ENCODE measurements at places on chromosomes 2 and 18. TPM values are rescaled to one million over a fixed set of nuclear protein-coding genes. Genes with fewer than 3 reads are reported as not detected.

GRCh38 chr2:69190743-69191404, 177.9 kb downstream of the ANTXR1 start:
- no peak for DNase-seq
- no peaks in the 10 kb centered on the region for H3K4me1 ChIP-seq
- no peak overlapping the region for H3K4me3 ChIP-seq
- H3K27me3 ChIP-seq = no peaks in the 10 kb centered on the region
- no peaks in the 10 kb centered on the region for H3K36me3 ChIP-seq

- H3K4me3 ChIP-seq = no peak overlapping the region
- H3K27ac ChIP-seq = no peak overlapping the region
- H3K36me3 ChIP-seq = no peaks in the 10 kb centered on the region
- no peaks in the 10 kb centered on the region for H3K4me1 ChIP-seq
Measured at GRCh38 chr2:173520918-173521317, 166.2 kb downstream of the CDCA7 start.

DNA sequence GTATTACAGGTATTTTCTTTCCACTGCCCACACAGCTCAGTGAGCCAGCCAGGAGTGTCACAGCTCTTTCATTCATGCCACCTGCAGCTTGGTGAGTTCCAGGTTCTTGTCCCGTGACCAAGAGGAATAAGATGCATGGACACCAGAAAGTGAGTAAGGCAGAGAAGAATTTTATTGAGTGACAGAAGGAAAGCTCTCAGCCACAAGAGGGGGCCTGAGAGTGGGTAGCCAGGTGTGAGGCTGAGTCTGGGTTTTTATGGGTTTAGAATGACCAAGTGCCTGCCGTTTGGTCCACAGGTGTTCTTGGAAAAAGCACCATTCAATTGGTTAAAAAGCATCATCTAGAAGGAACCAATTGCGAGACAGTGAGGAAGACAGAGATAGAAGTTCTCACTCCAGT, 1097.1 kb upstream of the SLC39A10 start:
- DNase-seq = no peak
- no peaks in the 10 kb centered on the region for H3K4me1 ChIP-seq
- no peaks in the 10 kb centered on the region for H3K27me3 ChIP-seq
- no peak overlapping the region for H3K4me3 ChIP-seq
- H3K36me3 ChIP-seq = no peaks in the 10 kb centered on the region
- no peak overlapping the region for H3K27ac ChIP-seq

- DNase-seq = no peak
- H3K4me3 ChIP-seq = no peak overlapping the region
- no peaks in the 10 kb centered on the region for H3K36me3 ChIP-seq
- peaks cover 6% of the 10 kb centered on the region for H3K4me1 ChIP-seq
- H3K27ac ChIP-seq = no peak overlapping the region
Measured at GRCh38 chr2:44939106-44940048, 2.1 kb upstream of the SIX3 start.

- no peak overlapping the region for H3K4me3 ChIP-seq
- no peaks in the 10 kb centered on the region for H3K4me1 ChIP-seq
- no peaks in the 10 kb centered on the region for H3K36me3 ChIP-seq
- no peak overlapping the region for H3K27ac ChIP-seq
- DNase-seq = no peak
Measured at GRCh38 chr2:223735659-223736244, 101.6 kb downstream of the AP1S3 start.

- H3K4me3 ChIP-seq = no peak overlapping the region
- H3K27ac ChIP-seq = no peak overlapping the region
- H3K36me3 ChIP-seq = no peaks in the 10 kb centered on the region
- H3K27me3 ChIP-seq = no peaks in the 10 kb centered on the region
- H3K4me1 ChIP-seq = no peaks in the 10 kb centered on the region
Measured at GRCh38 chr2:107337209-107337898, 451.4 kb upstream of the ST6GAL2 start.

DNA sequence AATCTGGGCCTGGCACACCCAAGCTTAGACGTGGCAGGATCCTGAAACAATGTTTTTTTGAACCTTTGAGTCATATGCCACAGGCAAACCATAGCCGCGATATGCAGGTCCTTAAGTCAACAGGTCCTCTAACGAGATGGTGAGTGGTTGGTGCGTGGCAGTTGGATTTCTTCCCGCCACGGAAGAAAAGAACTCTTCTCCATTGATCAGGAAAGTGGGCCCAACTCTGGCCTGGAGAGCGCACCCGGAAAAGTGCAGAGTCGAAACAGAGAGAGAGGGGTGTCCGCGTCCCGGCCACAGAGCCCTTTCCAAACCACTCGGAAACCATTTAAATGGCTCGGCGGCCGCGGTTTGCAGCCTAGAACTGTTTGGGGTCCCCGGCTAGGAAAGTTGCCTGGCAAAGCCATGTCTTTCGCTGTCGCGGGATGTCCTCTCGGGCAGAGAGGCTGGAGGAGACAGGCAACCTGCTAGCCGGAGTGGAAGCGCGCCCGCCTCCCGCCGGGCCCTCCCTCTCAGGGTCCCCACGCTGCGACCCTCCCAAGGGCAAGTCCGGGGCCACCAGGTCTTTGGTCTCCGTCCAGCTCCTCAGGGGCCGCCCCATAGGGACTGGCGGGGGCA, 777 bp downstream of the GALNT3 start:
- no peak overlapping the region for H3K27ac ChIP-seq
- peaks cover 11% of the 10 kb centered on the region for H3K27me3 ChIP-seq
- no peak for DNase-seq
- no peaks in the 10 kb centered on the region for H3K36me3 ChIP-seq
- peaks cover 15% of the 10 kb centered on the region for H3K4me1 ChIP-seq

DNA sequence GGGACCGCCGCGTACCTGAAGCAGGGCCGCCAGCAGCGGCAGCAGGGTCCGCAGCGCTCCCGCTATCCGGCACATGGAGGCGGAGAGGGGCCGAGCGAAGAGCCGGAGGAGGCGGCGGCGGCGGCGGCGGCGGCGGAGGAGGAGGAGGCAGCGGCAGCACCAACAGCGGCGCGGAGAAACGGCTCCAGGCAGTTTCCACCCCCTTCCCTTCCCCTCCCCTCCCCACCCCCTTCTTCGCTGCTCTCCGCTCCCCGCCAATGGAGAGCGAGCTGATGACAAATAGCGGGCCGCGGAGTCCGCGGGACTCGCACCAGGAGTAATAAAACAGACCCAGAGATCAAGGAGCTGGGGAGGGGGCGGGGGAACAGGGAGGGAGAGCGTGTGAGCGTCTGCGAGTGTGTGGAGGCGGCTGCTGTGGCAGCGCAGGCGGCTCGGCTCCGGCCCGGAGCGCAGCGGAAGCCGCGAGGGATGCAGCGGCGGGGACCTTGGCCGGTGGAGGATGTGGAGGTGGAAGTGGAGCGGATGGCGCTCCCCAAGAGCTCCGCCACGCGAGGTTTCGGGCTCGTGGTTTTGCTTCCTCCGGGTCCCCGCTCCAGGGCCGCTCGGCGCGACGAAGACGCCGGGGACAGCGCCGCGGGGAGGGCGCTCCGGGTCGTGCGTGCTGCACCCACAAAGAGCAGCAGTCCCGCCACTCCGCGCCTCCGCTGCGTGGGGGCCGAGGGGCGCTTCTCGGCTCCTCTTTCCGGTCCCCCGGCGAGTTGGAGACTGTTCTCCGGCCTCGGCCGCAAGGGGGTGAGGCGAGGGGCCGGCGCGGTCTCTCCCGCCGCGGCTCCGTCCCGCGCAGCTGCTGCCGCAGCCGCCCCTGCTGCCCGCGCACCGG, at the start of gene CDH2:
Gene CDH2, minus strand, starts transcription at position 183 of the 880 bp plus-strand sequence. Its CDS starts 108 bp downstream, at position 75.
- DNase-seq = peak; percentile 29
- peaks cover 7% of the 10 kb centered on the region for H3K4me1 ChIP-seq
- H3K27ac ChIP-seq = peak within 1 kb of the TSS; percentile 20
- H3K27me3 ChIP-seq = peaks cover 36% of the 10 kb centered on the region

GRCh38 chr2:186569897-186570296, 20.0 kb upstream of the ITGAV start:
- H3K4me3 ChIP-seq = no peak overlapping the region
- H3K27me3 ChIP-seq = no peaks in the 10 kb centered on the region
- H3K36me3 ChIP-seq = no peaks in the 10 kb centered on the region

DNA sequence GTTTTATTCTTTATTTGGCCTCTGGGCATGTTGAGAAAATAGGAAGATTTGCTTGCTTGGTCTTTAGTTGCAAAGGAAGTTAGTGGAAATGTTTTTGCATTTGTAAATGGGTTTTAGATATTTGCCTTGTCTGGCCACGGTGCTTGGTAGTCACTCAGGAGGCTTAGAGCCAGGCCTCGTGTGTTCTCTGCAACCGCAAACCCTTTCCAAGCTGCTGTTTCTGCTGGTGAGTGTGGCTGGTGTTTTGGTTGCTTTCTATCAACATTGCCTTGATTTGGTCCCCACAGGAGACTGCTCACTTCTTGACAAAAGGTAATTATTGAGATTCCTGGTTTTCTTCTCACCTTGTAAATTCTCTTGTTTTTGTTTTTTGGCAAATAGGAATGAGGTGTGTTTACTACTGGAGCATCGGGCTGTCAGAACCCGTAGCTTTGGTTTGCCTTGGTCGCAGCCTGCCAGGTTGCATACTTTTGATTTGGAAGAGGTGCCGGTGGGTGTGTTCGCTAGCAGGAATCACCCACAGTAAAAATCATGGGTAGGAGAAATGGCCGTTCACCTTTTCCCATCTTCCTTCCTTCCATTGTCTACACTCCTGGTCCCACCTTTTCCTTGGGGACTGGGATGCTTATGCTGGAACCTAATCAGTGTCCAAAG, 15.8 kb downstream of the ASAP2 start:
- DNase-seq = no peak
- H3K27ac ChIP-seq = no peak overlapping the region
- H3K4me3 ChIP-seq = no peak overlapping the region
- no peaks in the 10 kb centered on the region for H3K4me1 ChIP-seq
- no peaks in the 10 kb centered on the region for H3K27me3 ChIP-seq

- peaks cover 47% of the 10 kb centered on the region for H3K4me1 ChIP-seq
- no peaks in the 10 kb centered on the region for H3K27me3 ChIP-seq
- peak overlapping the region; percentile 90 for H3K27ac ChIP-seq
- DNase-seq = no peak
- peak overlapping the region; percentile 68 for H3K4me3 ChIP-seq
Measured at GRCh38 chr2:174632841-174633622, 35.4 kb upstream of the WIPF1 start.

DNA sequence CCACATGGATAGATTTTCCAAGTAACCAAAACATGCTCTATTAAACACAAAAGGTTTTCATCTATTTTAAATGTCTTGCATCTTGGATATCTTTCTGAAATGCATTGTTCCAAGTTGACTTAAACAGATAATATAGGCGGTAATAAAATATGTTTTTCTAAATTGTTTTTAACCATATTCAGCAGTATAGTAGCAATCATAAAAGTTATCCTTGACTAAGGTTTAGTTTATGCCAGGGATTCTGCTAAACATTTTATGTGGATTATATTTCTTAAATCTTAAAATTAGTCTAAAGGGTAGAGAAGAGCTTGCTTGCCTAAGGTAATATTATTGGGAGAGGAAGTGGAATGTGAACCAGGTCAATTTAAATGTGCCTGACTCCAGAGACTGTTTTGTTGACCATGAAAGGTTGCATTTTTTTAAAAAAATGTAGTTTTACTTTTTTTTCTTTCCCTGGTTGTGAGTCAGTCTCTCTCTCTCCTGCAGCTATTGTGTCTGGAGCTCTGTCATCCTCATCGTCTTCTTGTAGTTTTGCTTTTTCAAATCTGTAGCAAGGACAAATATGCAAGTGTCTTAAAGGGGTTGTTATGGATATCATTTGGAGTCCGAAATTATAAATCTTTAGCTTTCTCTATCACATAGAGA, 309.1 kb upstream of the COL3A1 start:
- H3K4me1 ChIP-seq = no peaks in the 10 kb centered on the region
- H3K27me3 ChIP-seq = no peaks in the 10 kb centered on the region
- no peak overlapping the region for H3K4me3 ChIP-seq
- no peak for DNase-seq

DNA sequence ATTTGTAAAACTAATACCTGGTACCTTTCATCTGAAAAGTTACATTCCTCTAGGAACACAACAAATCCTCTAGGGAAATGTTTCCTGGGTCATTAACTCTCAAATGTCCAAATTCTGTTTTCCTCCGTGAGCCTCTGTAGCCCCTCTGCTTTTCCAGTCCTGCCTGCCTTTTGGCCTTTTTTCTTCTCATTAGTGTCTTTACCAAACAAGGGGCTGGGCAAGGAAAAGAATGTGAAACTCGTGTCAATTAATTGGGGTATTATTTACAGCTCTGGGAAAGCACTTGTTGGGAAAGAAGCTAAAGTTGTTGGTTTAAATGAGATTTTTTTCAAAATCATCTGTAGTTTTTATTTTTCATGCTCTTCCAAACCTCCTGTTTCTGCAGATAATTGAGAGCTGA, 198.1 kb upstream of the NRP2 start:
- DNase-seq = no peak
- H3K4me1 ChIP-seq = no peaks in the 10 kb centered on the region
- no peak overlapping the region for H3K4me3 ChIP-seq
- H3K27me3 ChIP-seq = no peaks in the 10 kb centered on the region
- H3K36me3 ChIP-seq = no peaks in the 10 kb centered on the region

- H3K27me3 ChIP-seq = no peaks in the 10 kb centered on the region
- DNase-seq = no peak
- no peak overlapping the region for H3K27ac ChIP-seq
- peaks cover 3% of the 10 kb centered on the region for H3K4me1 ChIP-seq
- no peaks in the 10 kb centered on the region for H3K36me3 ChIP-seq
Measured at GRCh38 chr2:25417715-25418369, 76.1 kb upstream of the DNMT3A start.

DNA sequence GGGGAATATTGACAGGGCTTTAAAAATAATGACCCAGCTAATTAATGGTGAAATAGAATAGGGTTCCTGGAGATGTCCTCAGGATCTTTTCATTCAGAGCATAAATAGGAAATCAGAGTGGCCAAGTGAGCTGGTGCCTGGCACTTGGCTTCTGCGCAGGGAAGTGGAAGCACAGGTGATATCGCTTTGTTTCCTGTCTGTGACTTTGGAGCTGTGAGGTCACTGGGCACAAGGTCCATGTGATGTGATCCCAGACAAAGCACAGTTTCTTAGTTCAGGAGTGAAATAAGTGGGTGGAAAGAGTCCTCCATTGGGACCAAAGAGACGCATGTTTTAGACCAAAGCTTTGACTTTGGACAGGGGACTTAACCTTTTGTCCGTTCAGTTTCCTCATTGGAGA, 338.3 kb downstream of the CYRIA start:
- no peak overlapping the region for H3K4me3 ChIP-seq
- H3K4me1 ChIP-seq = no peaks in the 10 kb centered on the region
- no peaks in the 10 kb centered on the region for H3K36me3 ChIP-seq
- no peak for DNase-seq

GRCh38 chr2:110771547-110772382, 39.4 kb downstream of the ACOXL start:
- no peaks in the 10 kb centered on the region for H3K27me3 ChIP-seq
- no peak overlapping the region for H3K27ac ChIP-seq
- no peak overlapping the region for H3K4me3 ChIP-seq

The ARL6IP6 gene
- total RNA-seq = 21.7 TPM

The ZNF514 gene
- total RNA-seq = 11.5 TPM

The C18orf54 gene
- 3.5 TPM for total RNA-seq

The KRTCAP3 gene
- total RNA-seq = 1.6 TPM

The REG1B gene
- not detected for total RNA-seq

The CD207 gene
- 0.99 TPM for total RNA-seq

The C2orf66 gene
- total RNA-seq = 0.05 TPM

The CTLA4 gene
- 10.6 TPM for total RNA-seq
